ENCODE measurements at places on chromosomes 5 and 9. TPM values are rescaled to one million over a fixed set of nuclear protein-coding genes. Genes with fewer than 3 reads are reported as not detected.

FGF1 gene
- 6.9 TPM for total RNA-seq

SLC25A2 gene
- not detected for total RNA-seq

PFN3 gene
- total RNA-seq = not detected

DIAPH1 gene
- total RNA-seq = 18.4 TPM

PLEKHG4B gene
- total RNA-seq = 6.2 TPM

CATSPER3 gene
- total RNA-seq = 1.2 TPM

MLANA gene
- not detected for total RNA-seq

PCDHGA4 gene
- total RNA-seq = 8.4 TPM

PITX1 gene
- not detected for total RNA-seq

UQCRQ gene
- 81.1 TPM for total RNA-seq

CHD1 gene
- 92.5 TPM for total RNA-seq

PCDHB9 gene
- 6.1 TPM for total RNA-seq

NR2F1 gene
- total RNA-seq = 121 TPM

GFI1B gene
- total RNA-seq = not detected

GPR107 gene
- 22.3 TPM for total RNA-seq

PPP3R2 gene
- total RNA-seq = not detected

GNE gene
- 37.9 TPM for total RNA-seq

TIFAB gene
- not detected for total RNA-seq

PCDHGC4 gene
- total RNA-seq = 91.2 TPM

NUTM2F gene
- total RNA-seq = not detected

RNF145 gene
- total RNA-seq = 128 TPM

CARD9 gene
- 0.47 TPM for total RNA-seq

SPINK6 gene
- total RNA-seq = not detected

RASEF gene
- total RNA-seq = 0.31 TPM

NKD2 gene
- total RNA-seq = 3.0 TPM

NMUR2 gene
- not detected for total RNA-seq
